Psoas muscle (tissue), 8 donors: ENCODE measurements at places on chromosomes 3 and 15.

- DNase-seq: no peak
These were observed 81.9 kb downstream of the PPARG start for GRCh38 chr3:12370758-12371157.

- DNase-seq: peak; percentile 89
These were observed 13.3 kb upstream of the PAQR9 start for GRCh38 chr3:142976621-142977398.

DNA sequence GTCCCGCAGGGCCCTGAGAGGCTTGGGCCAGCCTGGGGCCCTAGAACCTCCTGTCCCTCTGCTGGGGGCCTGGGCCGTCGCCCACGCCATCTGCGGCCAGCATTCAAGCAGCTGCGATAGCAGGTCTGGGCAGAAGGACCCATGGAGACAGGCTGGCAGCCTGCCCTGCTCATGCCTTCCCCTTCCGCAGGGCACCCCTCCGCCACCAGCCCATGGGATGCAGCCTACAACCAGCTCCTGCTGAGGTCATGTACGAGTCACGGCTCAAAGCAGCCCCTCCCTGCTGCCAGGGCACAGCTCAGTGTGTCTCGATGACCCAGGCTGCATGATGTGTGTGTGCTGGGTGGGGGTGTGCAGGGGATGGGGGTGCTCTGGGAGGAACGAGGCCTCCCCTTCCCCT lies 27.8 kb downstream of the DUSP7 start:
- peak; percentile 92 for DNase-seq

DNA sequence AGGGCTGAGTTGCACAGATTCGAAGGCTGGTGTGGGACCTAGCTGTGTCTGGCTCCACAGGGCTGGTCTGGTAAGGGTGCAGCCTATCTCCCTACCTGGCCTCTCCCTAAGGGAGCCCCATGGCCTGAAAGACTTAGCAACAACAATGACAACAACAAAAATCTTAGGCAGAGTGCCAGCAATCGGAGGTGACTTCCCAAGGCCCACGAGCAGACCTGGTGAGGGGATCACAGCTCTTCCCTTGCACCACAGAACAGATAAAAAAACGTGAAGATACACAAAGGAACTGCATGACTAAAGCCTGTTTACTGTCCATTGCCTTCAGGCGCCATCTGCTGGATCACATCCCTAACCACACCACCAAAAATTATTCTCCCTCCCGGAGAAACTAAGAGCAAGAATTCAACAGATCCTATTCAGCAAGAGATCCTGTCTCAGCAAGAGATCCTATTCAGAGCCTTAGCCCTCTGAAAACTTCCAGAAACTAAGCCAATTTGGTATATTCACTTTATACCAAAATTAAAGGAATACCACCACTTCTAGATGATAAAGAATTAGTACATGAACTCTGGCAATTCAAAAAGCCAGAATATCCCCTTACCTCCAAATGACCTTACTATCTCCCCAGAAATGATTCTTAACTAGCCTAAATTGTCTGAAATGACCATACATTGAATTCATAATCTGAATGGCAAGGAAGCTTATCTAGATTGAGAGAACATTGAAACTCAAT lies 24.1 kb upstream of the OR5K4 start:
- DNase-seq: peak; percentile 18

DNA sequence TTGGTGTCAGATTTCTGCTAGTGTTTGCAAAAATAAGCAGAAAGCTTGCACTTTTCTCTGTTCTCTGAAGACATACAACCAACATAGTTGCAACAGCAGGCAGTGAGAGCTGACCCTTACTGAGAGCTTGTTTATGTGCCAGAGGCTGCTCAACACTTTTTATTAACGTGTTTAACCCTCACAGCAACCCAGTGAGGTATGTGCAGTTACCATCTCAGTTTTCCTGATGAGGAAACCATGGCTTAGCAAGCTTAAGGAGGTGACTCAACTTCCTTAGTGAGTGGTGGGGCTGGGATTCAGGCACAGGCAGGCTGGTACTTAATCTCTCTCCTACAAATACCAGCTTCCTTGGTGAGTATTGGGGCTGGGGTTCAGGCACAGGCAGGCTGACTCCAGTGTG lies 158.1 kb upstream of the CTDSPL start:
- DNase-seq: no peak

DNA sequence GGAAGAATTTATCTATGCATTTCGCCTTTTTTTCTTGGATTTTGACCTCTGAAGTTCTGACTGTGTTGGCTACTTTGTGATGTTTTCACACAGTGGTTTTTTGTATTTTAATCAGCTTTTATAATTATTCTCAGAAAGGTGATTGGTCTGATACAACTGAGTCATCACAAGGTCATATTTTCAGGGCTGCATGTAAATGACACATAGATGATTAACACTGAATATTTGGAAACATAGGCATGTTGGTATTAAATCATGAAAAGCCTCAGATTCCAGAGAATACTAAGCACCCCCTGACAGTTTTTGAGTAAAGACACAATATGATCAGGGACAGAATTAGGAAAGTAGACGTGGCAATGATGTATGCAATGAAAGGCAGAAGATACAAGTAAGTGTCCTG lies 175.5 kb upstream of the SLCO3A1 start:
- DNase-seq: no peak

DNA sequence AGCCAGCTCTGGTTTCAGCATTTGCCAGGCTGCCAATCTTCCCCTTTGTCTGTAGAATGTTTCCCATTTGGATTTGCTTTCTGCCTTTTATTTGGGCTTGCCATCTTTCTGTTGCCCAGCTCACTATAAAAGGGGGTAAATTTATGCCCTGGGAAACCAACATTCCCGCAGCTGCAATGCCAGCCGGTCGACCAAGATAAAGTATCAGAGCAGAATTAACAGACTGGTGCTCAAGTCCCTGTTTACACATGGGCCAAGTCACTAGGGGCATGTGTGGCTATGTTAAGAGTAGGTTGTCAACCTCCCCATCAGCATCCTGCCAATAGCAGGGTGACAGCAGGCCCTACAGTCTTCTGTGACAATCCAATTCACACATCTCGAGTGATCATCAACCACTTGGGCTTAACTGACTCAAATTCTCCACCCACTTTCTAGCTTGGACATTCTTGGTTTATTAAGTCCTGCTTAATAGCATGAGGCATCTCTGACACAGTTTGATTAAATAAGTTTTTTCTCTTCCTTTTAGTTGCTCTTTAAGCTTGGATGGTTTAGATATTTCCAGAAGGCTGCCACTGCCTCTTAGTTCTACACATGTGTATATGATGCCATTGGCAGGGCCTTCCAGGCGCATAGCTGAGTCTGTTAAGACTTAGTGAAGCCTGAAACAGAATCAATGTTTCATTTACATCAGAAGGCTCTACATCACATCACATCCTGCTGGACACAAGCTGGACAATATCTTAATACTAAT lies 24.1 kb upstream of the VEPH1 start:
- no peak for DNase-seq
